Large intestine (tissue), 12 donors: ENCODE measurements at places on chromosomes 2 and 18. TPM values are rescaled to one million over a fixed set of nuclear protein-coding genes. Genes with fewer than 3 reads are reported as not detected.

The BCL11A gene
- polyA plus RNA-seq: 28.2 TPM

DNA sequence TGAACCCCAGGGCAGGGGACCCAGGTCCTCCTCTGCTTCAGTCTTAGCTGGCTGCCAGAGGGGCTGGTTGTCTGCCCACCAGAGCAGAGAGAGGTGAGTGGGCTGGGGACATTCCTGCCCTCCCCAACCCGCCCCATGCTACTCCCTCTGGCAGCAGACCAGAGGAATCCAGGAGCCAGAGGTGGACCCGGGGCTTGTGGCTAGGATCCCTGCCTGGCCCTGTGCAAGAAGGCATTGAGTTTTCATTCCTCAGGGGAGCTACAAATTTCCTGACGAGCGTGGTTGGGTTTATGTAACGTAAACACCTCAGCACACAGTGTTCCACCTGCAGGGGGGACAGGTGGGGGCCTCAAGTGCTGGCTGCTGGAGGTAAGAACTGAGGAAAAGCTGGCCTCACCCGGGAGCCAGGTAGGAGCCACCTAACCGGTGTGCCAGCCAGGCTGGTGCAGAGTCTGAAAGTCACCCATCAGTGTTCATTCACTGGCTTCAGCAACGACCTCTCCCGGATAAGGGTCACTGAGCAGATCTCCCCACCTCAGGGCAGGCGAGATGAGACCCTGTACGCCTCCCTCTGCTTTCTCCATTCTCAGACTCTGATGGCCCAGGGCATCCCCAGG is 246.8 kb downstream of the DYSF start:
- DNase-seq: no peak

DNA sequence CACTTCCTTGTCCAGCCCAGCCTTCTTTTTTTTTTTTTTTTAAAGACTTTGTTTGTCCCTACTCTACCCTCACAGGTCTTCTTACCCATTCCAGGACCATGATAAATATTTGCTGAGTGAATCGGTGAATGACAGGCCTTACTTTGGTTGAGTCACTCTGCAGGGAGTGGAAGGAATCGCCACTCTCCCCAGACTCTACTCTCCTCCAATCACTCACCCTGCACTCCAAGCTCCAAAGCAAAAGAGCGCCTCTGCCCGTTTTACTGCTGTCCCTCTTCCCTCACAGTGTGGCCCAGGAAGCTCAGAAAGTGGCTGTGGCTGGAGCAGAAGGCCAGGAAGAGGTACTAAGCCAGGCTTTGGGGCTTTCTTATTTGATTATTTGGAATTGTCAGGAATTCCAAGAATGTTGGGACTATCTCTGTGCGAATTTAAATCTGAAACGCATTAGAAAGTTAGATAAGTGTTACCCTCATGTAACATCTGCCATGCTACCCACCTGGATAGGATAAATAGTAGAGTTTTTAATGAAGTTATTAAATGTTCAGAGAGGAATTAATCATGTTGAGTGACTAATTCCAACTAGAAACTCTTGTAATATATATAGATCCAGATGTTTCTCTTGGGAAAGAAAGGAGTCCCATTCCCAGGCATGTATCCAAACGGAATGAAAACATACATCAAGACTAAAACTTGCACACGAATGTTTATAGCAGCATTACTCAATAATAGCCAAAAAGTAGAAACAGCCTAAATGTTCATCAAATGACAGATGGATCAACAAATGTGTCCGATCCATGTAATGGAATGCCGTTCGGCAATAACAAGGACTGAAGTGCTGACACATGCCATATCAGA is 43.0 kb upstream of the CHMP1B start:
- no peak for DNase-seq

DNA sequence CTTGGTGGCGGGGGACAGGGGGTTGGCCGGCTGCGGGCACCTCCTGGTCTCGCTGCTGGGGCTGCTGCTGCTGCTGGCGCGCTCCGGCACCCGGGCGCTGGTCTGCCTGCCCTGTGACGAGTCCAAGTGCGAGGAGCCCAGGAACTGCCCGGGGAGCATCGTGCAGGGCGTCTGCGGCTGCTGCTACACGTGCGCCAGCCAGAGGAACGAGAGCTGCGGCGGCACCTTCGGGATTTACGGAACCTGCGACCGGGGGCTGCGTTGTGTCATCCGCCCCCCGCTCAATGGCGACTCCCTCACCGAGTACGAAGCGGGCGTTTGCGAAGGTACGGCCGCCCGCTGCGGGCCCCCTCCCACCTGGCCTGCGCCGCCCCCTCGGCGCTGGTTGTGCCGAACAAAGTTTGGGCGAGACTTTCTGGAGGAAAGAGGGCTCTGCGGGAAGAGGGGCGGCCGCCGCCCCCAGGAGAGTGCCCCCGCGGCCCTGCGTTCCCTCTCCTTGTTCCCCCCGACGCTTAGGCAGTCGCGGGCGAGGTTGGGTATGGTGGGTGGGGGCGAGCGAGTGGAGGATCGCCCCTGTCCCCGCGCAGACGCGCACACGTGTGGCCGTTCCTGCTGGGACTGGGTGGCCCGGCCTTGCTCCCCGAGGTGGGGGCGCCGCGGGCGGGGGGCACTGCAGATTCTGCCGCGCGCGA is 866 bp downstream of the CRIM1 start:
- DNase-seq: peak; percentile 29

GRCh38 chr2:65706411-65706810 is 274.0 kb upstream of the SPRED2 start:
- DNase-seq: no peak

DNA sequence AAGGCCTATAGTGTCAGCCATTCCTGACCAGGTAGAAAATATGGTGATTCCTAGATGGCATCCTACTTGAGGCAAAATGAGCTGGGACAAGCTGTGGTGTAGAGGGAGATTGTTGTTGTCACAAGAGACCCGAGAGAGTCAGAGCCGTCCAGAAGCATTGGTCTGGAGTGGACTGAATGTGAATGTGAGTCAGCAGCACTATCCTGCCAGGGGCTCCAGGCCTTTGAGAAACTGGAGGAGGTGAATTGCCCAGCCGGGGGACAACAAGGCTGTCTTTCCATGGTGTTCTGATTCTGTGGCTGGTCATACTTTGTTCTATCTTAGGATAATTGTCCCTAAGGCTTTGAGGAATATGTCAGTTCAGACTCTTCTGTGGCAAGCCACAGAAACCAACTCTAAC is 29.4 kb upstream of the EIF2AK3 start:
- no peak for DNase-seq

GRCh38 chr18:42561521-42561920 is 554.0 kb downstream of the RIT2 start:
- peak; percentile 6 for DNase-seq

DNA sequence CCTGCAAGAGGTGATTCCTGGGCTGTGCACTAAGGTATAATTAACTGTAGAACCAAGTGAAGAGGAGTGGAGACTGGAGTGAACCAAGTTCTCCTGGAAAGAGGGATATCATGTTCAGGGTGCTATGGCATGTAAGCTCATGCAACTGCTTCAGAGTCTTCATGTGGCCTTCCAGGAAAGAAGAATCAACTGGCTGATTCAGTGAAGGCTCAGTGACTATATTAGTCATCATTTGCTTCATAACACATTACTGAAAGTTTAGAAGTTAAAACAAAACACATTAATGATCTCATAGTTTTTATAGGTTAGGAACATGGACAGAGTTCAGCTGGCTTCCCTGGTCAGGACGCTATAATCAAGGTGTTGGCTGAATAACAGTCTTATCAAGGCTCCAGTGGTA is 1200.8 kb upstream of the GYPC start:
- DNase-seq: no peak

DNA sequence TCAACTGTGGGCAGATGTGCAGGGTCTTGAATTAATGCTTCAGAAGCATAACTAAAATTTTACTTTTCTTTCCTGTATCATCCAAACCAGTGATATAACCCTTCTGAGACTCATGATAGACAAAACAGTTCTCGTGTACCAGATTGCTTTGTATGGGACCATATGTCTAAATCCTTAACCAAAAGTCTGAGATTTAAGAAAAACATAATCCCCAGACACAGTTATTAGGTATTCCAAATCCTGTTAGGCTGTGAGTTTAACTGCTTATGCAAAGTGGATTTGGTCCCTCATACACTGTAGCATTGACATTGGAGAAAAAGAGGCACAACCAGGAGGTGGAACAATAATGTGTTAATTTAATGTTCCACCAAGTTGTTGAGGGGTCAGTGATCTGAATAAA is 235.0 kb downstream of the PMAIP1 start:
- DNase-seq: no peak

GRCh38 chr2:10385501-10385900 is 62.6 kb downstream of the ODC1 start:
- no peak for DNase-seq

DNA sequence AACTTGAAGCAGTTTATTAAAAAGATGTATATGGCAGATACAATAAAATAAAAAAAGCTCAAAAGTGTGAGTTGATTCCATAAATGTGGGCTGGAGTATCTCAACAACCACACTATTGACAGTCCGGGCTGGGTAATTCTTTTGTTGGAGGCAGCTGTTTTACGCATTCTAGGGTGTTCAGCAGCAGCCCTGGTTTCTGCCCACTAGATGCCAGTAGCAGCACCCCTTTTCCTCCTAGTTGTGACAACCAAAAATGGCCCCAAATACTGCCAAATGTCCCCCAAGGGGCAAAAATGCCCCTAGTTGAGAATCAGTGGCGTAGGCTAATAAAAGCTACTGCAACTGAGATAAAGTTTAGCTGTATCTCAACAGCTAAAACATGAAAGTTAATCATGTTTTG is 44.8 kb downstream of the CHMP3 start:
- no peak for DNase-seq

DNA sequence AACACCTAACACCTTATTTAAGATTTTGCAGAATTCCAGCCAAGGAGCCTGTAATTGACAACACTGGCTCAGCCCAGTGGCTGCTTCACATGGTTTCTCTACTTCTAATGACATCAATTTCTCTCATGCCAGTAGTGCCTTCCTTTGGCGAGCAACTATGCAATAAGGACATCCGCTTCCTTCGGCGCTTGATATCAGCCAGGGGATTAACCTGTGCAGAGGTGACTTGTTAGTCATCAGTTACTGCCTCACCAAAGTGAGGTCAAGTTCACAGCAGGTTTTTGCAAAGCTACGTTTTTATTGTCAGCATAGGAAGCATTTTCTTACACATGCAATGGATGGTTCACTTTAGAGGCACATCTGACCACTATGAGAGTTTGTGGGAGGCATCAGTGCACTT is 24.0 kb upstream of the EDAR start:
- peak; percentile 54 for DNase-seq

DNA sequence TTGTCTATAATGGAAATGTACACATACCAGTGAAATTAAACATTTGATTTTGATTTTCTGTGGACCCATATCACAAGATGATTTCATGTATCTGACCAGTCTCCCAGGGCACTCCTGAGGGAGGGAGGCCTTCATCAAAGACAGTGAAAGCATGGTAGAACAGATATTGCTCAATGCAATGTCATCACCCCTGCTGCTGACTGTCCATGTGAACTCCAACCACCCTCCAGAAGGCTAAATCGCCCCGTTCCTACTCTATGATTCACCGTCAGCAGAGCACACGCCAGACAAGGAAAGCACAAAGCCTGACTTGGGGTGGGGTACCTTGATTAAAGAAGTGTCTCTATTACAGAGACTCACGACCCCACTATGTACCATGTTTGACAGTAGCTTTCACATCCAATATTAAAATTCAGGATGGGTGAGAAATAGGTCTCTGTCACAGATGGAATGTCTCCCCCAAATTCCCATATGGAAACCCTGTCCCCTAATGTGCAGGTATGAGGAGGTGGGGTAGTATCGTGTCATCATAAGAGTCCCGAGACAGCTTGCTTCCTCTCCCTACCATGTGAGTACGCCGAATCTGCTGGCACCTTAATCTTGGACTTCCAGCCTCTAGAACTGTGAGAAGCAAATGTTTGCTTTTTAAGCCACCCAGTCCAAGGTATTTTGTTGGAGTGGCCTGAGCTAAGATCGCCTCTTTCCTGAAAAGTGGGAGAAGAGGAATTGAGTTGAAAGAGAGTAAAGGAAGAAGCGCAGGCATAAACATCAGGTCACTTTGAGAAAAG is 42.4 kb downstream of the CYB5A start:
- DNase-seq: peak; percentile 66
